ENCODE measurements at places on chromosomes 7 and 10. TPM values are rescaled to one million over a fixed set of nuclear protein-coding genes. Genes with fewer than 3 reads are reported as not detected.

DNA sequence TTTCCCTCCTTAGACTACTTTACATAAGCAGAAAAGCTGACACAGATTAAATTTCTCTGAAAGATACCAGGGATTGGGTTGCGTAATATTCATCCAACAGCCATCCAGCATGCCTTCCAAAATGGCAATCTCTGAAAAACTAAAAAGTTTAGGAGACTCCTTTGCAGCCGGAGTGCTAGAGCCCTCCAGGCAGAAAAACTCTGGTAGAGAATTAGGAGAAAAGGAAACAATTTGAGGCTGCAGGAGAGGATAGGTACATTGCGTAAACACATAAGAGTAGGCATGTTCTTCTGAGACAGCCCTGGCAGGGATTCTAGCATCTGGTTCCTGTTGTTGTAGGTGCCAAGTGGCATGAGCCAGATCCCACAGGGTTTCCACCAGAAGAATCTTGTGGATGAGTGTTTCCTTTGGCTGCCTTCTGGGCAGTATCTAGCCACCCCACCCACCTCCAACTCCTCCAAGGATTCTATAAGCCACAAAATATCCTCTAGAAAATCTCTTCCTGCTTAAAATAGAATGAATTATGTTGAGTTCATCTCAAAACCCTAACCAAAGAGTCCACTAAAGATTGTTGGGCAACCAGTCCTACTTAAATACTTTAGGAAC is 402.4 kb downstream of the HGF start:
- DNase-seq = no peak

DNA sequence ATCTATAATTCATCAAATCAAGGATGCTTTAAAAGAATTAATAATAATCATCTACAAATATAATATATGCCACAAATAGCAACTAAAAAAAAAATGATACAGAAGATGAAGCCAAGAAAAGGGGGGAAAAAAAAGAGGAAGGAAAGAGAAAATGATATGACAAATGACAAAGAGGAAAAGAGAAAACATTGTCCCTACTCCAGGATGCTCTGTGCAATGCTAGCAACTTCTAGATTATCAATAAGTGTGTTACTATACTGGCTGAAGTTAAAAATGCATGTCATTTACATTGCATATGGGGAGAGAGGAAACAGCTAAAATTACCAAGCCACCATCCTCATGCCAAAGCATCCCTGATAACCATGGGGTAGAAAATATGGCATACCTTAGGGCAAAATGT is 104.2 kb downstream of the SFMBT2 start:
- DNase-seq = no peak

Gene TYSND1
- 16.1 TPM for polyA plus RNA-seq

- DNase-seq = no peak
These were observed 175.8 kb upstream of the SORCS1 start for GRCh38 chr10:107340326-107340725.

Gene ADAM12
- polyA plus RNA-seq = 30.0 TPM

- no peak for DNase-seq
These were observed 84.2 kb downstream of the CUL1 start for GRCh38 chr7:148782757-148783456.

Gene FAM241B
- 2.7 TPM for polyA plus RNA-seq

DNA sequence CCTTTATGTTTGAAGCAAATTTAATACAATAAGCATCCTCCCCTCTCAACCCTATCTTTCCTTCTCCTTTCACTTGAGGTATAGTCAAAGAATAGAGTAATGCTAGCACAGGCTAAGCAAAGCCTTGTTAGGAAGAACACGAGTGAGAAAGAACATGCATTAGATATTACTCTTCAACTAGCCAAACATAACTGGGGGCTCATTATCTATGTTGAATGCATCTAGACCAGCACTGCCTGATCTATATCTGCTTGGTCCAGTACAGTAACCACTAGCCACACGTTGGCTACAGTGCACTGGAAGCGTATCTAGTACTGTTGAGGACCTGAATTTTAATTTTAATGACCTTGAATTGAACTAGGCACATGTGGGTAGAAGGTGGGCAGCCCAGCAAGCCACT is 21.0 kb downstream of the SFMBT2 start:
- no peak for DNase-seq

Gene UCN3
- 1.5 TPM for polyA plus RNA-seq

GRCh38 chr10:59281861-59282260 is 80.5 kb downstream of the FAM13C start:
- DNase-seq = no peak

Gene VPS37D
- 9.3 TPM for polyA plus RNA-seq

- no peak for DNase-seq
These were observed 115.4 kb upstream of the KLF6 start for GRCh38 chr10:3900391-3900790.

- no peak for DNase-seq
These were observed 135.9 kb downstream of the CUX1 start for GRCh38 chr7:101953248-101953819.

DNA sequence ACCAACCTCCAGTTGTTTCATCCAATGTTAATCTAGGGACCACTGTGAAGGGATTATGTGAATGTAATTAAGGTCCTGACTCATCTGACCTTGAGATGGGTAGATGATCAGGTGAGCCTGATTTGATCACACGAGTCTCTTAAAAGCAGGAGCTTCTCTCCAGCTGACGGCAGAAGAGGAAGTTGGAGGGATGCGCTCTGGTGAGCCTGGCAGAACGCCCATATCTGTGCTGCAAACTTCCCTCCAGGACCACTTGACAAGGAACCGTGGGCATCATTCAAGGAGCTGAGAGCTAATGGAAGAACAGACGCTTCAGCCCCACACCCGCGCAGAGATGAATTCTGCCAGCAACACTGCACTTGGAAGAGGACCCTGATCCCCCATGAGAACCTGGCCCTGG is 642.4 kb downstream of the TNS3 start:
- no peak for DNase-seq

- no peak for DNase-seq
These were observed 2.8 kb downstream of the EFCAB10 start for GRCh38 chr7:105578496-105578895.

- DNase-seq = no peak
These were observed 724 bp downstream of the CFAP46 start for GRCh38 chr10:132941640-132942051.

DNA sequence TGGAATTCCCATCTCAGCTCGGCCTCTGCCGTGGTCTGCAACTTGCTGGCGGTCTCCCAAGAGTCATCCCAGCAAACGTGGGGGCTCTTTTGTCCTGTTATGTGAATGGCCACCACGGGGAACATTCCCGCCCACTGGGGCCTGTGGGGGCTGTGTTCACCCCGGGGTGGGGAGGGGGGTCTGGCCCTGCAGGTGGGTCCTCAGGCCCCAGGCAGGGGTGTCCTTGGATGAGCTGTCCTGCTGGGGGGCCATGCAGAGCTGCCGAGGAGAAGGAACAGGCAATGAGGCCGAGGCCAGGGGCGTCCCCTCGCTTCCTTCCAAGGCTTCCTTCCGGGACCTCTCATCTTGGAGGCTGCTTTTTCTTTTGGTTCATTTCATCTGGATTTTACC is 24.4 kb upstream of the PITRM1 start:
- DNase-seq = no peak

DNA sequence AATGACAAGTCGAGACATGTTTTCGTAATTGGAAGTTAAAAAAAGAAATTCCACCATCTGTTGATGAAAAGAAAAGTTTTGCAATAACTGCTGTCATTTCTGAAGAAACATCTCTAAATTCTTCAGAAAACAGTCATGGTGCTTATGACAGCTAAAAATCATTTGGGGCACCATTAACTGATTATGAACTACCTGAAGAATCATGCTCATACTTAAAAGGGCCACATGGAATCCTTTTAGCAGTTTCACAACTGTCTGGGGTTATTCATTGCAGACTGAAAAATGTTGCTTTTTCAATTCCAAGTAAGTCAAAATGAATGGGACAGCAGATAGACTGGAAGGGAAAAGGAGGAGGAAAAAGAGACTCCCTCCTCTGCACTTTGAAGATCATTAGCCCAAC is 134.2 kb downstream of the CHN2 start:
- DNase-seq = no peak

DNA sequence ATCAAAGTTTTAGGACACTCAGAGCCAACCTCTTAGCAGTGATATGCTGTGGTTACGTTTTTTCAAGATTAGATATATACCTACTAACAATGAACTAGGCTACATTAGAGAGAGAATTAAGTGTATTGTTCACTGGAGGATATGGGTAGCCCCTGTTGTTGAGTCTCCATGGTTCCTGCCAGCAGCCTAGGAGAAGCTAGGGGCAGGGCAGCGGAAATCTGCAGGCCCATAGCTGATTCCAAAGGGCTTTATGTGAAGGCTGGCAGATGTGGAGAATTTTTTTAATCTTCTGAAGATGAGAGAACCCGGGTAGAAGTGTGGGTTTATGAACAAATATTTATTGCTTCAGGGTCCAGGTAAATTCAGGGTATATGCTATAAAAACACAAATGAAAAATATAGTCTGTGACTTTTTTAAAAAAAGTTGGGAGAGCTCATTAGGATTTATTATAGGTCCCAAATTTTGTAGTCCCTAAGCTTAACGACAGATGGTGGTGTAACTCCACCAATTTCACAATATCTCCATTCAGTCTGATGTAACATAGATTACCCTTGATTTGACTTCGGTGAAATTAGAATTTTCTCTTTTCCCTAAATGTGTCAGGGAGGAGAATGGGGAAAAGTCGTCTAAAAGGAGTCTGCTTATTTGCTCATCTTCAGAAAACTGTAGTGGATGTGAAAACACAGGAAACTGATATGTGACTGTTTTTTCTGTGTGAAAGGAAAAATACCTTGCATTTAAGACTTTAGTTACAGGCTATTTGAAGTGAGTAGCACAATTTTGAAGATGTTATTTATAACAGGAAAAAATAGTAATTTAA is 163.0 kb upstream of the PPP1R3A start:
- DNase-seq = peak; percentile 47

DNA sequence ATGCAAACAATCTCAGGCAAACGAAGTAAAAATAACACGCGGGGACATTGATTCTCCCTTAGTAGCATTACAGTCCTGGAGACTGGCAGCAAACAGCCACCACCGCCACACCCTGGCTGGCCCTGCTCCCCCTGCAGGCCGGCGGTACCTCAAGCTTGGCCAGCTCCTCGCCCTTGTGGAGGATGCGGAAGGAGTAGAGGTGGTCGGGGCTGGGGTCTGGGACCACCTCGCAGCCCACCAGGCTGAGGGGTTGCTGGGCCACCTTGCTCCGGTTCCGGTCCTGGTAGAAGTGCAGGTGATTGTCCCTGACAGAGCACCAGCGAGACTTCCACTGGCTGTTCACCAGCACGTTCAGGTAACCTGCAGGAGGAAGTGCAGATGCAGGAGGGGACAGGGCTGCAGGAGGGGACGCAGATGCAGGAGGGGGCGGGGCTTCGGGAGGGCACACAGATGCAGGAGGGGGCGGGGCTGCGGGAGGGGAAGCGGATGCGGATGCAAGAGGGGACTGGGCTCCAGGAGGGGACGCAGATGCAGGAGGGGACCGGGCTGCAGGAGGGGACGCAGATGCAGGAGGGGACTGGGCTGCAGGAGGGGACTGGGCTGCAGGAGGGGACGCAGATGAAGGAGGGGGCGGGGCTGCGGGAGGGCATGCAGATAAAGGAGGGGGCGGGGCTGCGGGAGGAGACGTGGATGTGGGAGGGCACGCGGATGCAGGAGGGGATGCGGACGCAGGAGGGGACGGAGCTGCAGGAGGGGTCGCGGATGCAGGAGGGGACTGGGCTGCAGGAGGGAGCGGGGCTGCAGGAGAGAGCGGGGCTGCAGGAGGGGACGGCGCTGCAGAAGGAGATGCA is 65.7 kb downstream of the VWA2 start:
- DNase-seq = peak; percentile 50

DNA sequence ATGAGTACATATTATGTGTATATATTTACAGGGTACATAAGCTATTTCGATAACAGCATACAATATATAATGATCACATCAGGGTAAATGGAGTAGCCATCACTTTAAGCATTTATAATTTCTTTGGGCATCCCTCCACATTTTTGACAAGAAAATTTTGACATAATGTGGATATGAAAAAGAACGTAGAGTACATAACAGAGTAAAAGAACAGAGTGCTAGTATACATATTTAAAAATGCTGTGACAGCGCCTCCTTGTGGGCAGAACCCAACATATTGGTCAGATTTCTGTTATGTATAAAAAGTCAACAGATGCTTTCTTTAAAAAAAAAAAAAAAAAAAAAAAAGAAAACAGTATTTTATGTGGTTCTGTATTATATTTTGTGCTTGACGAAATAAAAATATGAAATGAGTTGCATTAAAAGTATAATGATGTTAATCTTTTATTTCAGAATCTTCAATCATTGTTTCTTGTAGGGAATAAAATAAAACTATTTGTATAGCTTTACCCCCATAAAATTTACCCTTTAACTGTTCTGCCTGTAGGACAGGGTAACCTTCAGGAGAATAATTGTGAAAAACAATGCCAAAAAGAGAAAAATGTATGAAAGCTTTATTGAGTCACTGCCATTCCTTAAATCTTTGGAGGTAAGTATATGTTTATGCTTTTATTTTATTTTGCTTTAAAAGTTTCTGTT is 18.3 kb upstream of the HBP1 start:
- DNase-seq = no peak

Gene ZP3
- polyA plus RNA-seq = 8.8 TPM

GRCh38 chr10:96643920-96644319 is 57.1 kb upstream of the TM9SF3 start:
- no peak for DNase-seq

GRCh38 chr10:87534173-87534858 is 29.6 kb downstream of the MINPP1 start:
- DNase-seq = no peak

DNA sequence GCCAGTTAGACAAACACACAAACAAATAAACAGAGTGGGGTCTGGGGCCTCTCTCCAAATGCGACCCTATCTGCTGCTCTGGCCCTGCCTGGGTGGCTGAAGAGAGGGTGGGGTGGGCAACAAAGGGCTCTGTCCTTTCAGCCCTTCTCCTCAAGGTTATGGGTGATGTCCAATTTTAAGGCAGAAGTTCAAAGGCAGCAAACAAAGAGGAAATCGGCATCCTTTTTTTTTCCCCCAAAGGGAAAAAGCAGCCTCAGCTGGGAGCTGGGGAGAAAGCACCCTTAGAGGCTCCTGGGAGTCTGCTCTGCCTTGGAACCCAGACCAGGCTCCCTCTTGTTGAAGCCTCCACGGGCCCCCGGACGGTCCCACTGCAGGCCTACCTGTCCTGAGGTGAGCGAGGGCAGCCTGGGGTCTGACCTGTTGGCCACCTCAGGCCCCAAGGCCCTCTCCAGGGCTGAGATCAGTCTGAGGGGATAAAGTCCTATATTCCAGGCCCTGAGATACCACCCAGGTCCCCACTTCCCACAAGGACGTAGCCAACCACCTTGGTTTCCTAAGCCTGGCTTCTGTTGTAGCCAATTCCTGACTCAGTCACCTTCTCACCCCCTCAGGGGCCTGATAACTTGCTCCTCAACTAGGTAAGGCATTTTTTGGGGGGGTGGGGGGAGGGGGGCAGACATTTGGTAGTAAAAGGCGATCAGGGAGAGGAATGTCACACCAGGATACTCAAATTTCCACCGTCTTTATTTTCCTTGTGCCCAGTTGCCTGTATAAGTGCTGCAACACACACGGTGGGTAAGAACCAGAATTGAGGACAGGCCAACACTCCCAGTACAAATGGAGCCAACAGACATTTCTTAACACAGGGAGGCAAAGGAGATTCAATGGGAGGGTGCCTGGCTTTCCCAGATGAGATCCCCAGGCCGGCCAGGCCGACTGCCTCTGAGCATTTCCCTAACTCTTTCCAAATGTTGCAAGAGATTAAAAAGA is 4.3 kb downstream of the HOXA11 start:
- no peak for DNase-seq

GRCh38 chr7:74043523-74043951 is 15.6 kb downstream of the ELN start:
- DNase-seq = no peak

Data from left renal pelvis (tissue), 4 donors.